ENCODE measurements at places on chromosomes 11 and 22. TPM values are rescaled to one million over a fixed set of nuclear protein-coding genes. Genes with fewer than 3 reads are reported as not detected.

OOSP4B gene
- not detected for total RNA-seq

MYBPC3 gene
- not detected for total RNA-seq

GAL3ST3 gene
- total RNA-seq: not detected

- no peak for DNase-seq
Observed at GRCh38 chr22:47206666-47207218, 444.3 kb downstream of the TBC1D22A start.

DNA sequence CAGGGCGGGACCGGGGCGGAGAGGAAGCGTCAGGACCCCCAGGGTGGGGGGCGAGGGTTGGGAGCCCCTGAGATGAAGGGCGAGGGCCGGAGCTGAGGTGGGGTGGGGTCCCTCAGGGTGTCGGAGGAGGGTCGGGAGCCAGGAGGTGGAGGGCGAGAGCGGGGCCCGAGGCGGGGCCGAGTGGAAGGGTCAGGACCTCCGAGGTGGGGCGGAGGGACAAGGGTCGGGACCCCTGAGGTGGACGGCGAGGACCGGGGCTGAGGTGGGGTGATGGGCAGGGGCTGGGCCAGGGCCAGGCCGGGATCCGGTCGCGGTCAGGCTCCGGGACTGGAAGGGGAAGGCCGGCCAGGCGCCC, 409 bp downstream of the SMC1B start:
- no peak for DNase-seq

- no peak for DNase-seq
Observed at GRCh38 chr22:26922806-26923205, 265.4 kb downstream of the MIAT start.

All from fibroblast of lung (primary cell).